NCI-H1694 (cell line): ENCODE measurements at places on chromosomes 2 and 18.
A peak's percentile ranks its signal among the peaks of the same experiment; 100 is the strongest.

GRCh38 chr2:168517816-168518215 lies 61.7 kb downstream of the CERS6 start:
- DNase-seq: no peak

GRCh38 chr2:127559454-127559853 lies 24.0 kb downstream of the MYO7B start:
- DNase-seq: no peak

GRCh38 chr18:77101410-77102258 lies 30.9 kb downstream of the MBP start:
- no peak for DNase-seq

DNA sequence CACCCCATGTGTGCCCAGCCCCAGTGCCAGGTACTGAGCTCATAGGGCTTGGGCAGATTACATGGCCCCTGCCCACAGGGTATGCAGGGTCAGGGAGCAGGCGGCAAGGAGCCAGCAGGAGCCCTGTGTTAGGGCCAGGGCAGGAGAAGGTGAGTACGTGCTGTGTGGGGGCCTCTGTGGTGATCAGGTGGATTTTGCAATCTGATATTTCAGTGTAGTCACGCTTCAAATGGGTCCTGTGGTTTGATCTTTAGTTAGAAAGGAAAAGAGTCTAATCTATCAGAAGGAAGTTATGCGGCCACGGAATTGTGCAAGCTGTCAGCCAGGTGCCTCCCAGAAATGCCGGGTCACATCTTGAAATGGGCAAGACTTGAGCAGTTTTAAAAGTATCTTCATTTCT lies 13.9 kb downstream of the UBE2F start:
- no peak for DNase-seq

DNA sequence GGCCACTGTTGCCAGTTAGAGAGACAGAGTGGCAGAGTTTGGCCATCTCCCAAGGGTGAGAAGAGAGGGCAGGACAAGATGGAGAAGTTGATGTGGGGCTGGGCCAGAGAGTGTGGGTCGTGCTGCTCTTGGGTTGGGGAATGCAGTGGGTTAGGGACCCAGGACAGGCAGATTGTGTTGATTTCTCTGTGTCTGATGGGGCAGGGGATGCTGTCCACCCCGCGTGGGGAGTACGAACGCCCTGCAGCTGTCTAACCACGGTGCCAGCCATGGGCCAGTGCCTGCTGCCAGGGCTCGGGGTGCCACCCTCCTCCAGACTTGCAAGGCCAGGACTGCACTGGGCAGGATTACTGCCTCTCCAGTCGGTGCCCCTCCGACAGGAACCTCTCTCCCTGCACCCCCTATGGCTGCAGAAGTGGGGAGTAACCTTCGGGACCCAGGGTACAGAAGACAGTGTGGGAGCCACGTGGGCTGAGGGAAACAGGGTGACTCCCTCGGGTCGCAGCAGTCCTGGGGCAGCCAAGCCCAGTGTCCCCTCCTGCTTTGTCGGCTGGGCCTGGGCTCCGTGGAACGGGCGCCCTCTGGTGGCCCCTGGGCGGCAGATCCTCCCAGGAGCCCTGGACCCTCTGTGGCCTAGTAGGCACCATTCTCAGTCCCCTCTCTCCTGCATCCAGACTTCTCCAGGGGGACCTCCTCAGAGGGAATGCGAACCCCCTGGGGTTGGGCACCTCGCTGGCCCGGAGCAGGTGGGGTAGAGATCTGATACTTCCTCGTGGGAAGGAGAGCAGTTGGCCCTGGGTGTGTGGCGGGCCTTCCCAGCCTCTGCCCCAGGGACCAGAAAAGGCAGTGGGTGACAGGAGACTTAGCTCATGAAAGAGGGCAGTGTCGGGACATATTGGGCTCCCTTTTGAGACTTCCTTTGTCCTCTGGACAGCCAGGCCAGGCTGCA lies 2.7 kb downstream of the GPC1 start:
- peak; percentile 51 for DNase-seq

DNA sequence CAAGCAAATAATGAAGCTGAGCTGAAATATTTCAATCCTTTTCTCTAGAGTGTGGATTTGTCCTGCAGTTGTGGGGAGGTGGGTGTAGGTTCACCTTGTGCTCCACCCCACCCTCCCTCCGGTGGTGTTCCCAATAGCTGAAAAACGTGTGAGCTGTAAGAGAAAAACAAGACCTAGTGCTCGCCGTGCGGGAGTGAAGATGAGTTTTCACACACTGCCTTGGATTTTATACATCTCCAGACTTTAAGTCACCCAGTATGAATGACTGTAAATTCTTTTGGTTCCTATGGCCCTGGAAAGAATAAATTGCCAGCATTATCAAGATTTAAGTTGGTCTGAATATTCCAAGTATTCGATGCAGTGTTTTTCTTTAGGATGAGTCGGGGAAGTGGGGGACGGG lies 1.9 kb upstream of the SOX11 start:
- no peak for DNase-seq

GRCh38 chr2:149490296-149490695 lies 97.3 kb downstream of the MMADHC start:
- peak; percentile 57 for DNase-seq

DNA sequence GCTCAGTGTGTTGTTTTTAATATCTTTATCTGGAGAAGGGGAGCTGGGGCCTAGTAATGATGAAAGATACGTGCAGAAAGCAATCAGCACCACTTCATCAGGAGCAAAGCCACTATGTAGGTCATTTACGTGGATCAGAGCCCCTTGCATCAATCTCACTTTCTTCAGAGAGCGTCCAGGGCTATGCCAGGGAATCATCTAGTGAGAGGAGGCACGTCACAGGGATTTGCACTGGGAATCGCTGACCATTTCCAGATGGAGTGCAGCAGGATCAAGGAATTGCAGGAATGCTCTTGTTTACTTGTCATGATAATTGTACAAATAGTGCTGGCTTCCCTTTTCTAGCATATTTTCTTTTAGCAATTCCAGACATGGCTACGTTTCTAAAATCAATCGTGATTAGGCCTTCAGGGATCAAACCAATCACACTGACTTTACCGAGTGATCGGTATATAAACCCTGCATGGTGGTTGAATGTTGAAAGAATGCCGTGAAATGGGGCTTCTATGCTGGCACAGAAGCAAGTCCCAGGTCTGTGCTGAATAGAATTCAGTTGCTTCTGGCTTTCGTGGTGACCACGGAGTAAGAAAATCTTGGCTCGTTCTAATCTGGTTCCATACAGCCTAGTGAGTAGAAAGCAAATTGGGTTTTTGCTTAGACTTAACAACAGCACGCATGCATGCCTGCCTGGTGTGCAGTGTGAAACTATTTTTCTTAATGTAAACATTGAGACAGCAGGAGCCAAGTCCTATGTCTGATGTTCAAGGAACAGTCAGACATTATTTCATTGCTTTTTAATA lies 122.8 kb downstream of the TMEM200C start:
- DNase-seq: no peak

- DNase-seq: no peak
These were observed 46.0 kb downstream of the CYP27C1 start for GRCh38 chr2:127174136-127174535.

- no peak for DNase-seq
These were observed 91.9 kb upstream of the CXCR4 start for GRCh38 chr2:136209561-136210454.

DNA sequence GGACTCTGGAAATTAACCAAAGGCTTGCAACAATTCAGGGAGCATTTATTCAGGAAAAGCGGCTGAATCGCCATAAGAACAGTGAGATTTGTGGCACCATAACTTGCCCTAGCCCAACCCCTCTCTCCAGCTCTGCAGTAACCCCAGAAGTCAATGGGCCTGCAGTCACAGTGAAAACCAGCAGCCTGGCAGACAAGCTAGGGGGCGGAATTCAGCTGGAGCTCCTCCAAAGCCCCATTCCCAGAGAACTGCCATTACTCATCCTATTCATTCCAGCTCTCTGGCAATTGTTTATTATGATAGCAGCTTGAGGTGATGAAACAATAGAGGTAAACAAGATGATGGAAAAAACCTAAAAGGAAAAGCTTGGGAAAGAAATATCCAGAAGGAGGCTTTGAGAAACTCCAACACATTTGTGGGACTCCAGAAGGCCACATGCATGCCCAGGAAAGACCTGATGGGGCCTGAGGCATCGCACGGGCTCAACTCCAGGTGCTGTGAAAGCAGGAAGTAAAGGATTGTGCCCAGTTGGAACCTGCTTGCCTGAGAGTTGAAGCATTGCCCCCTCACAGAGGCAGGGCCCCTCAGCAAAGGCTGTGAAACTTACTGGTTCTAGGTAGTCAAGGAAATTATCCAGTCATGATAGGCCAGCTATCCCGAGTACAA lies 126.7 kb downstream of the TWIST2 start:
- DNase-seq: peak; percentile 29

DNA sequence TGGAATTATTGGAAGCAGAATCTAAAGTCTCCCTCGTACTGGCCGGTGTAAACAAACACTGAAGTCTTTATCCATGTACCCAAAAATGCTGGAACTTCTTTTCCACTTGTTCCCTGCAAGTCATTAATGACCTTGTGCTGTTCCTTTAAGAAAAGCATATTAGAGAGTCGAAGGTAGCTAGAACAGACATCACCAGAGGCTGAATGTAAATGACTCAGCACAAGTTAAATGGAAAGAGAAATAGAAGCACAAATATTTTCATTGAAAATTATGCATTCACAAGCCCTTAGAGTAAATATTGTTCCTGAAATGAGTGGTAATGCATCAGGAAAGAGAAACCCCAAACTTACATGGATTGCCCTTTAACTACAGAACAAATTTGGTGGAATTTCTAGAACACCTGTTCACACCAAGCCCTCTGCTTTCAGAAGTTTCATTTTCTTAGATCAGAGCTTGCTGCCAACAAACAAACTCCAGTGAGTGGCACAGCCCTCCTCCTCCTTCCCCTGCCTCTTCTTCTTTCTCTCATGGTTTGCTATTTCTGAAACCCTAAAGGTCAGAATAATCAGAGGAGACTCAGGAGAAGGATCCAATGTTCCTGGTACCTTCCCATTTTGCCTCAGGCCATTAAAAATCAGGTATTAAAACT lies 264.3 kb downstream of the TXNL1 start:
- DNase-seq: no peak

- DNase-seq: no peak
These were observed 228.3 kb upstream of the SETBP1 start for GRCh38 chr18:44452346-44452745.

DNA sequence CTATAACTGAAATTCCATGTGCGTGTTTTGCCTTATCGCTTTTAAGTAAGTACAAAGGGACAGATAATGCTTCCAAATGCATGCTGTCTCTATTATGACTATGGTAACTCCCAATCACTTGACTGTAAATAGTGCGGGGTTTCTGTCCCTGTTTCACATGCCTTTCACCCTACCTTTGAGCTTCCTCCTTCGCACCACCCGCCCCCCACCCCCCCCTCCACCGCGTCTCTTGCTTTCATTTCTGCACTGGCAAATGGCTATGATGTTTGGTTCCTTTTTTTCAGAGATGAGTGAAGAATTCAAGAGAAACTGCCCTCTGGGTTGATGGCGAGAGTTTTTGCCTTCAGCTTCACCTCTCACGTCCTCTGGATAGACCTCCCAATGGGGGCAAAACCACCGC lies 25.0 kb upstream of the SPP2 start:
- no peak for DNase-seq

- DNase-seq: no peak
These were observed 213.9 kb upstream of the ITGA4 start for GRCh38 chr2:181243319-181243718.

DNA sequence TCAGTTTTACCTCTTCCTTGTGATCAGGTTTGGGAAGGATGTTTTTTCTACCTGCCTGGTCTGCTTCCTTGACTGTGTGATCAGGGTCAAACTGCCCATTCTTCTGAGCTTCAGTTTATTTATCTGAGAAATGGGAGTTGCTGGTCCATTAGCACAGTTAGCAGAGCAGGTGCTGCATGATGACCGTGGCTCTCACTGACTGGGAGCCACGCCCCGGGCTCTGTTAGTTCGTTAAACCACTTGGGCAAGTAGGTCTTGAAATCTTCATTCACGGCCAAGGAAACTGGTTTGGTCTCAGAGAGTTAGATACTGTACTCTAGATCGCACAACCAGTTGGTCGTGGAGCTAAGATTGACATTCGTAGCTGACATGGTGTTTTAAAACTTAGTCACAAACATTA lies 41.7 kb downstream of the INPP5D start:
- no peak for DNase-seq

- DNase-seq: no peak
These were observed 61.9 kb upstream of the RND3 start for GRCh38 chr2:150549381-150549780.

DNA sequence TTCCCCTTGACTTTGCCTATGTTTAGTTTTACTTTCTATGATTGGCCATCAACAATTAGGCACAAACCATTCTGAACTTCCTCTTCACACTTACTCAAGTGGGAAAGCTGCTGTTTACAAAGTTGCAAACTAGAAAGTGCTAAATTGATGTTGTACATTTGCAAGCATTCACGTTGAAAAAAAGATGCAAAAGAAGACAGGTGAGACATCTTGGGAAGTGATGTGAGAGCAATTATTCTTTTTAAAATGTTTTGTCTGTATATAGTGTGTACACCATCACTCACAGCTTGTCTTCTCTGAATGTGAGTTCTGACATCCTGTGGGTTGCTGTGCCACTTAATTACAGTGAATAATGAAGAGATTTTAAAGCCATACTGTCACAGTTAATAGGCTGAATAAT lies 874.1 kb upstream of the LRATD1 start:
- DNase-seq: no peak

DNA sequence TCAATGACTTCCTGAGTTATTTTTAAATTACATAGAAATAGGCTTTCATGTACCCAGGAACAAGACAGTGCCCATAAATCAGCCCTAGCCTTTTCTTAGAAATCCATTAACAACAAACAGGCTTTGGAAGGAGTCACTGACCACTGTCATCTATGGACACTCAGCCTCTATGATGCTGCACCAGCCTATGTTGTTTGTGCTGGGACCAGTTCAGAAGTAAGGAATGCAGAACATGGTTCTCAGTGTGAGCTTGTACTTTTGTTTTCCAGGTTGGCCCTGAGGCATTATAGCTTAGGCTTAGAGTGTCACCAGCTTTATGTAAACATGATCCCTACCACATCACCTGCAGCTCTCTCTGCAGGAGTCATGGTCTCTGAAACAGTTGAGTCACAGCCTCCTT lies 335.7 kb upstream of the CDH7 start:
- no peak for DNase-seq

GRCh38 chr2:164562666-164563065 lies 58.6 kb downstream of the GRB14 start:
- DNase-seq: no peak

GRCh38 chr2:149953627-149954026 lies 366.1 kb upstream of the MMADHC start:
- no peak for DNase-seq

DNA sequence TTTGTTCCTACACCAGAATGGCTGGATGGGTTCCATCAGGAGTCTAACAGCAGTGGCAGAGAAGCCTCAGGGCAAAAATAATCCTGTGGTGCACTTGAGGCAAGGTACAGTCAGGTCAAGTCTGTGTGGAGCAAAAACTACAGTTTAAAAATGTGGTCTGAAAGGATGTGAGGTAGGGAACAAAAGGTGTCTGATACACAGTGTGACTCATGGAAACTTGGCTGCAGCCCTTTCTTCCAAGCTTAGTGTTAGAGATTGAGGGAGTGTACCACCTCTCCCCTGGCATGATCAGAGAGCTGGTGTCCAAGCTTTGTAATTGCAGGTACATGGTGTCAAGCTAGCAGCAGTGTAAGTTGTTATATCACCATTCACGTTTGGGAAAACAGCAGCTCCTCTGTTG lies 8.9 kb downstream of the ANKAR start:
- no peak for DNase-seq

- DNase-seq: no peak
These were observed 42.3 kb downstream of the GULP1 start for GRCh38 chr2:188333751-188334524.

GRCh38 chr2:95310216-95310615 lies 13.1 kb downstream of the KCNIP3 start:
- no peak for DNase-seq

GRCh38 chr2:176639671-176640070 lies 370.4 kb downstream of the MTX2 start:
- DNase-seq: no peak
